ENCODE measurements at places on chromosomes 11 and 22. TPM values are rescaled to one million over a fixed set of nuclear protein-coding genes. Genes with fewer than 3 reads are reported as not detected.

Gene SGSM1
- total RNA-seq = not detected

Gene OR6T1
- total RNA-seq = not detected

Gene VSIG10L2
- total RNA-seq = not detected

Gene SCYL1
- 80.4 TPM for total RNA-seq

Gene OR5A1
- total RNA-seq = not detected

Gene MMP7
- not detected for total RNA-seq

Gene KCNE3
- total RNA-seq = not detected

Gene RAC2
- not detected for total RNA-seq

Gene SLC22A8
- not detected for total RNA-seq

Gene CSNK2A3
- total RNA-seq = 5.7 TPM

Gene PIWIL4
- not detected for total RNA-seq

Gene PATE2
- not detected for total RNA-seq

Gene CCDC81
- 49.2 TPM for total RNA-seq

Gene APOA4
- not detected for total RNA-seq

Gene PICALM
- 45.5 TPM for total RNA-seq

Gene CASP1
- not detected for total RNA-seq

Gene ZDHHC13
- total RNA-seq = 30.1 TPM

Gene OR2AG1
- not detected for total RNA-seq

Gene RCOR2
- total RNA-seq = 54.9 TPM

Gene PYGM
- total RNA-seq = 11.6 TPM

Gene NXPE2
- total RNA-seq = not detected

Gene CRYBB2
- 0.86 TPM for total RNA-seq

Gene DSCAML1
- not detected for total RNA-seq

Gene SPTBN2
- 103 TPM for total RNA-seq

Gene APOBEC3A
- not detected for total RNA-seq

Gene FUT4
- total RNA-seq = not detected

Gene OR52H1
- not detected for total RNA-seq

Gene IGLL1
- total RNA-seq = not detected

Gene C11orf91
- not detected for total RNA-seq

Gene CENPM
- 91.5 TPM for total RNA-seq

Gene TRIM64C
- total RNA-seq = not detected

Gene MIOX
- 1.9 TPM for total RNA-seq

Gene ZNF214
- total RNA-seq = 3.6 TPM

Gene CACNA1I
- total RNA-seq = not detected

Gene BBOX1
- not detected for total RNA-seq

Gene MMP13
- total RNA-seq = not detected

Gene OR8D1
- not detected for total RNA-seq

Gene F2
- not detected for total RNA-seq

Gene SLC22A12
- total RNA-seq = not detected

Gene MYO7A
- total RNA-seq = 0.64 TPM

Gene CBX6
- 25.6 TPM for total RNA-seq

Gene ROM1
- 14.9 TPM for total RNA-seq

Gene C11orf21
- total RNA-seq = not detected

Gene GPR83
- total RNA-seq = not detected
